ENCODE measurements at places on chromosomes 12 and 14.

GRCh38 chr12:53543539-53543938 is 36.3 kb upstream of the NPFF start:
- DNase-seq: peak; percentile 64

DNA sequence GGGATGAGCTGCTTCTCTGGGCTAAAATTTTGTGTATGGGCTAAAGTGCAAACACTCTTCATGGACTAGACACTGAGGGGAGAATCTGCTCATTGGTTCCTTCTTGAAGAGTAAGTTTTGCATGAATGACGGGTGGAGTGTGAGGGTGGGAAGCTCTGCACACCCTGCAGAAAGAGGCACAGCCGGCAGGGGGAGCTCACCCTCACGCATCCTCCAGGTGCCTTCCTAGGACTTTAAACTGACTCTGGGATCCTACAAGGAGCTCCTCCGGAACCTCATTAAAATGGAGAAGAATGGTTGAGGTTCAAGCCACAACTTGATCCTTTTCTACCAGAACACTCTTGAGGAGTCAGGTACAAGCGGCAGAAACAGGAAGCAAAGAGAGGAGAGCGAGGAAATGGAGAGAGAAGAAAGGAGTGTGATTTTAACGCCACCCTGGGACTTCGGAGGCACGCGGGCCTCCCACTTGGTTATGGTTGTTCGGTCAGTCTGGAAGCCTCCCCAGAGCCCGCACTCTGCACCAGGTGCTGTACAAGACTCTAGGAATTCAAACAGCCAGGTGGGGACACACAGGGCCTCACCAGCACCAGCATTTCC is 87.5 kb downstream of the SETD3 start:
- peak; percentile 2 for DNase-seq

- no peak for DNase-seq
Observed at GRCh38 chr12:63038713-63039100, 103.8 kb upstream of the PPM1H start.

DNA sequence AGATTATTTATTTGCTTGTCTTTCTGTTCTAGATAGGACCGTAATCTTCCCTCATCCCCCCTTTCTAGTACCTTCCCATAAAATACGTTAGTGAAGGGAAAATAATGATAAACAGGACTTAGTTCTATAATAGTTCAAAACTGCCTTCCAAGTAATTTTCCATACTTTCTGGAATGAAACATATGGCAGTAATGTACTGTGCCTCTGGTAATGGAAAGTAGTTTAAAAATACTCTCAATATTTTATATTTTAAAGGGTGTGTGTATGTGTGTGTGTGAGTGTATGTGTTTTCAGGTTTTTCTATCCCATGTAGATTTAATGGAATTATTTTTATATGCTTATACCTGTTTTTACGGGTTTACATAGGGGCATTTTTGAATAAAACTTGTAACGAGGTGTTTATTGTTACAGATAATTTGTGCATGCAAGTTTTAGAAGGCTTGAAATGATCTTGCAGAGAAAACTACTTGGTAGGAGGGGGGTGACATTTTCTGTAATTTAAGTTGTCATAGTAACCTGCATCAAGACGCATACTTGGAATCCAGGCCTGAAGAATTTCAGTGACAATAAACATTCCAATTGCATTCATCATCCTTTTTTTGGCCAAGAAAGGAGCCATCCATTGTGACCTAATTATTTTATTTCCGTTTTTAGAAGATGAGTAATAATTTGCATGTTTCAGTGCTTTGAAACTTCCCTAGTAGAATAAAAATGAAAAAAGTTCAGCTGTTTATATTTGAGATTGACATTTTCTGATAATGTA is 38.9 kb downstream of the RASSF8 start:
- peak; percentile 82 for DNase-seq

- DNase-seq: no peak
Observed at GRCh38 chr14:64444984-64445845, 20.1 kb upstream of the AKAP5 start.

DNA sequence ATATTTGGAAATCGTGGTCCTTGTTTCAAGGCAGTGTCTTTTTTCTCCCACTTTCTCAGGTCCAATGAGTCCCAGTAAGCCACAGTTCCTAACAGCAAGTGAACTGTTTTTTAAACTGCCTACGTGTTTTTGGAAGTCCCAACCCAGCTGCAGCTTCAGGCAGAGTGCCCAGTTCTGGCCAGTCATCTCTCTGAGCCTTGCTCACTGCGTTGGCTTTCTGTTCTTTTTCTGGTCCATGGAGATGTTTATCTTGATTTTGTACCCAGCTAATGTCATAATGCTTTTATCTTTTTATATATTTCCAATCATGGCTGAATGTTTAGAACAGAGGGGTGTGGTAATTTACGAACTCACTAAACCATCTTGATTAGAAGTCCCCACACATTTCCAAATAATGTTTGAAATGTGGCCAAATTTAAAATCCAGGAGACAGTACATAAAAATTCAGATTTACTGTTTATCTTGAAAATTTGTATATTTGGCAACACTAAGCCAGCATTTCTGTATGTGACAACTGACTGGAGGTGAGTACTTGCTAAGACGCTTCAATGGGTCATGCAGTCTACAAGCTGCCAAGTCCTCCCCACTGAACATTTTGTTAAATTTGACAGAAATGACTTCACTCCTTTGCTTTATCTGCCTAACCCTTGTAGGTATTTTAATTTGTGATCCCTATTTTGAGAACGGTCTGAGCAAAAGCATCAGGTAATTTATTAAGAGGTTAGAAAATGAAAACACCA is 46.1 kb upstream of the OTOGL start:
- DNase-seq: no peak

DNA sequence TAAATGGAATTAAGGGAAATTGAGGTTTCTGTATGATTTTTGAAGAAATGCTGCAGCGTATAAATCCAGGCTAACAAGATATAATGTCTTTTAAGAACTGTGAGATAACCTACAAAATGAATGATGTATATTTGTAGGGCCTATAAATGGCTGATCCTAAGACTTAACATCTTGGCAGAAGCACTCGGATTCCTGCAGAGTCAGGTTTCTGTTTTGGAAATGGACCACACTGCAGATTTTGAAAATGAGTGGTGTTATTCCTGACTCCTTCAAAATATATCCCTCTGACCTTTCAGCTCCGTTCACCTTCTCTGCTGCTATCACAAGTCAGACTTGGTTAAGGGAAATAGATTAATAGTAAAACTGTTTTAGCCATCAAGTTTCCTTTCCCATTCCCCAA is 5.0 kb downstream of the TIGAR start:
- DNase-seq: no peak

DNA sequence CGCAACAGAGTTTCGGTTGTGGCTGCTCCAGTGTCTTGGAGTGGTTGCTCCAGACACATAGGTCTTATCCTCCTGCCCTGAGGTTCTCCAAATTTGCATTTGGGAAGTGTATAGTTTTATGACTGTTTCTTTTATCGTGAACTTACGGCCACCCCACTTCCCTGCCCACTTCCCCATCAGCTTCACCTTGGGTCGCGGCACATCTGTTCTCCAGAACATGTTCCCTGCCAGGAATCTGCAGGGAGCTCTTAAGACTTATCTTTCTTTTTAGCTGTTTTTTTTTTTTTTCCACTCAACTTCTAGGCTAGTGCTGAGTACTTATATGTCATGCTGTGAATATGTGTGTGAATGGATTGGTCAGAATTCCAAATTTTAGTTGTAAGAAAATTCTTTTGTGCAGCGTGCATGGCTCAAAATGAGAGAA is 75.4 kb downstream of the ETV6 start:
- no peak for DNase-seq

DNA sequence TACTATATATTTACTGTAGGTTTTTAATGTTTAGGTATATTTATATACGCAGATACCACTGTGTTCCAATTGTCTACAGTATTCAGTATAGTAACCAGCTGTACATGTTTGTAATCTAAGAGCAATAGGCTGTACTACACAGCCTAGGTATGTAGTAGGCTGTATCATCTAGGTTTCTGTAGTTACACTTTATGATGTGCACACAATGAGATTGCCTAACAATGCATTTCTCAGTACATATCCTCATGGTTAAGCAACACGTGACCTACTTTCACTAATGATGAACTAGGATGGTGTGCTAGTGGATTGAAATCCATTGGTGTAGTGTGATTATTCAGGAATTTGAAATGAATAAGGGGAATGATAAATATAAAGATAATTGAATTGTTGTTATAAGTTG is 77.7 kb downstream of the ETNK1 start:
- DNase-seq: no peak

DNA sequence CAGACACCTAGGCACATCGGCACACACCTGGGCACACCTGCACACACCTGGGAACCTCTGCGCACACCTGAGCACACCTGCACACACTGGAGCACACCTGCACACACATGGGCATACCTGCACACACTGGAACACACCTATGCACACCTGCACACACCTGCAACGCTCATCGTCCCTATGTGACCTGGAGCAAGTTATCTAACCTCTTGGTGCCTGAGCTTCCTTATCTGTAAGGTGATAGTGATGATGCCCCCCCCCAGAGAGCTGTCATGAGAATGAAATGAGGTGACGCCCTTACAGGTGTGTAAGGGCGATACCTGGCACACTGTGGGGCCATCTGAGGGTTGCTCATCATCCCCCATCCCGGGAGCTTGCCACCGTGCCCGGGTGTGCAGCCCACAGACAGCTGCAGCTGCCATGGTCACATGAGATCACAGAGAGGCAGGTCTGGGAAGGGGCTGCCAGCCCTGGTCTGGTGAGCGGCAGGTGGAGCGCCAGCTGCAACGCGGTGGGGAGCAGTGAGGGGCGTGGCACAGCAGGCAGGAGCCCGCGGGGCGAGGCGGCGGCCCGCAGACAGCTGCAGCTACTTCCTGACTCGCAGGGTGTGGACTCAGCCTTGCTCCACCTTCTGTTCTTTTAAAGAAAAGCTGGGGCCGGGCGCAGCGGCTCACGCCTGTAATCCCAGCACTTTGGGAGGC is 59.9 kb upstream of the FBRSL1 start:
- DNase-seq: no peak

- no peak for DNase-seq
Observed at GRCh38 chr12:106871477-106871876, 84.2 kb upstream of the TMEM263 start.

GRCh38 chr12:84172823-84173424 is 739.7 kb downstream of the SLC6A15 start:
- no peak for DNase-seq

GRCh38 chr14:105316577-105316941 is 2.0 kb downstream of the PACS2 start:
- DNase-seq: no peak

DNA sequence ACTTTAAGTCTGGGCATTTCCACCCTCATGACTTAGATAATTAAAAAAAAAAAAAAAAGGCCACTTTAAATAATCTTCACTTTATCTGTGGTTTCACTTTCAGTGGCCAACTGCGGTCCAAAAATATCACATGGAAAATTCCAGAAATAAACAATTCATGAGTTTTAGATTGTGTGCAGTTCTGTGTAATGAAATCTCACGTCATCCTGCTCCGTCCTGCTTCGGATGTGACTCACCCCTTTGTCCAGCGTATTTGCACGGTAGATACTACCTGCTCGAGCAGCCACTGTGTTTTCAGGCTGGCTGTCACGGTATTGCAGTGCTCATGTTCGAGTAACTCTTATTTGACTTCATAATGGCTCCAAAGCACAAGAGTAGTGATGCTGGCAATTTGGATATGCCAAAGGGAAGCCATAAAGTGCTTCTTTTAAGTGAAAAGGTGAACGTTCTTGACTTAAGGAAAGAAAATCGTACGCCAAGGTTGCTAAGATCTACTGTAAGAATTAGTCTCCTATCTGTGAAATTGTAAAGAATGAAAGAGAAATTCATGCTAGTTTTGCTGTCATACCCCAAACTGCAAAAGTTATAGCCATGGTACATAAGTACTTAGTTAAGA is 2.4 kb downstream of the E2F7 start:
- DNase-seq: peak; percentile 64

GRCh38 chr14:26598672-26599131 is 869 bp upstream of the NOVA1 start:
- no peak for DNase-seq

GRCh38 chr12:92369636-92370035 is 224.0 kb upstream of the BTG1 start:
- no peak for DNase-seq
